ENCODE measurements at places on chromosomes 5 and 9.

DNA sequence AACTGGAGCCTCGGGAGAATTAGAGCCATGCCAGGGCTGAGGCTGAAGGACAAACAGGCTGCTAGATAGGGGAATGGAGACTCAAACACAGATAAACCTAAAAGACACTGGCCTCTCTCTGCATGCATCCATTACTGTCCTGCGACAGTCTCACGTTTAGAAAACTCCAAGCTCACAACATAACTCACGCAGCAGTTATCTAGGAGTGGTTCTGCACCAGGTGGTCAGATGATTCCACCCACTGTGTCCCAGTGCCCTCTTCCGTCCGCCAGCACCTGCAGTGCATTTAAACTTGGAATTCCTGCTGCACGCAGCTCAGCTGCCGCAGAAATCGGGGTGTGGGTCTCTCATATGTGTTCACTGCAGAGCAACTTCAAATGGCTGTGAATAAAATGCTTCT, 272.6 kb upstream of the IRX2 start:
- H3K27me3 ChIP-seq = no peaks in the 10 kb centered on the region
- H3K36me3 ChIP-seq = no peaks in the 10 kb centered on the region
- no peak overlapping the region for H3K4me3 ChIP-seq
- no peak overlapping the region for H3K27ac ChIP-seq
- no peak for DNase-seq

GRCh38 chr5:14425559-14425958, 156.0 kb upstream of the OTULINL start:
- DNase-seq = no peak
- H3K4me3 ChIP-seq = no peak overlapping the region
- peaks cover 11% of the 10 kb centered on the region for H3K4me1 ChIP-seq

- peaks cover 8% of the 10 kb centered on the region for H3K36me3 ChIP-seq
- peaks cover 29% of the 10 kb centered on the region for H3K27me3 ChIP-seq
- H3K4me1 ChIP-seq = no peaks in the 10 kb centered on the region
- DNase-seq = no peak
- H3K27ac ChIP-seq = no peak overlapping the region
Observed at GRCh38 chr9:113695440-113695851, 180.7 kb upstream of the ZNF618 start.

DNA sequence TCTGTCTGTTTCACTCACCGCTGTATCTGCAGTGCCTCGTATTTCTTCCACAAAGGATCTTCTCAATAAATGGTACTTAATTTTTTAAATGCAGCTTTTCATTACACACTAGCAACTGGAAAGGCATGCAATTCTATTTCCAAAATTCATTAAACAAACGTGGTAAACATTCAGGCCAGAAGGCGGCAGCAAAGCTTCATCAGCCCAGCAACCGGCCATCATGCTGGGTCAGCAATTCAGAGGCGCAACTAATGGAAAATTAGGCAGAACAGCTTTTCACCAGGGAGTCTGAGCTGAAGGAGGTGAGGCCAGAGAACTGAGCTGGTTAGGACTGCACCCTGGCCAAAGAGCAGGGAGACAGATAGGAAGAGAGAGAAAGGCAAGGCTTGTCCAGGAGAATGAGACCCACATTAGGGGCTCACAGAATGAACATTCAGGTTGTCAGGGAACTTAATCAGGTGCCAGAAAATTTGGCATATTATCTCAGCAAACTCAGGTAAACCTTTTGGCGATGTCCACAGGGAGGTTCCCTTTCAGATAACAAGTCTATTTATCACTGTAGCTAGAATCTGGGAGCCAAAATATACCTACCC, 17.7 kb upstream of the RNF180 start:
- H3K27me3 ChIP-seq = no peaks in the 10 kb centered on the region
- DNase-seq = no peak
- no peak overlapping the region for H3K4me3 ChIP-seq
- H3K27ac ChIP-seq = no peak overlapping the region
- H3K4me1 ChIP-seq = no peaks in the 10 kb centered on the region

GRCh38 chr9:19629488-19629887, 159.3 kb downstream of the SLC24A2 start:
- no peaks in the 10 kb centered on the region for H3K27me3 ChIP-seq
- H3K4me3 ChIP-seq = no peak overlapping the region
- no peaks in the 10 kb centered on the region for H3K4me1 ChIP-seq
- DNase-seq = no peak

DNA sequence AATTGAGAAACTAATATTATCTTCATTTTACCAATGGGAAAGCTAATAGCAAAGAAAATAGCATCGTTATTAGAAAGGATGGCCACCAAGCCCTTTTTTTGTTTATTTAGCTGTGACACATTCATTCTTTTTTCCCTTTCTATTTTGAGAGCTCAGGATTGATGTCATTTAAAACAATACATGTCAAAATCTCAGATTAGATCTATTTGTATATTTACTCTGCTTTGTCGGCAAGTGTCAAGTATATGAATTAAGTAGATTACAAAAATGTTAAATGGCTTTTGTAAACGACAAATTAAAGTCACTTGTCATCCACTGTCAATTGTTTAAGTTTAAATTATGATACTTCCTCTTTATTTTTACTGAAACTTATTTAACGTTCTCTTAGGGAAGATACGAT, 118.9 kb downstream of the PAM start:
- H3K27ac ChIP-seq = no peak overlapping the region
- no peak overlapping the region for H3K4me3 ChIP-seq
- DNase-seq = no peak
- no peaks in the 10 kb centered on the region for H3K4me1 ChIP-seq
- H3K36me3 ChIP-seq = peaks cover 5% of the 10 kb centered on the region
